ENCODE measurements at places on chromosomes 1 and 21.
A peak's percentile ranks its signal among the peaks of the same experiment; 100 is the strongest.

GRCh38 chr1:184553845-184554244 lies 167.0 kb downstream of the C1orf21 start:
- DNase-seq = no peak

- DNase-seq = peak; percentile 74
Measured at GRCh38 chr1:8858888-8859706, 19.4 kb downstream of the ENO1 start.

DNA sequence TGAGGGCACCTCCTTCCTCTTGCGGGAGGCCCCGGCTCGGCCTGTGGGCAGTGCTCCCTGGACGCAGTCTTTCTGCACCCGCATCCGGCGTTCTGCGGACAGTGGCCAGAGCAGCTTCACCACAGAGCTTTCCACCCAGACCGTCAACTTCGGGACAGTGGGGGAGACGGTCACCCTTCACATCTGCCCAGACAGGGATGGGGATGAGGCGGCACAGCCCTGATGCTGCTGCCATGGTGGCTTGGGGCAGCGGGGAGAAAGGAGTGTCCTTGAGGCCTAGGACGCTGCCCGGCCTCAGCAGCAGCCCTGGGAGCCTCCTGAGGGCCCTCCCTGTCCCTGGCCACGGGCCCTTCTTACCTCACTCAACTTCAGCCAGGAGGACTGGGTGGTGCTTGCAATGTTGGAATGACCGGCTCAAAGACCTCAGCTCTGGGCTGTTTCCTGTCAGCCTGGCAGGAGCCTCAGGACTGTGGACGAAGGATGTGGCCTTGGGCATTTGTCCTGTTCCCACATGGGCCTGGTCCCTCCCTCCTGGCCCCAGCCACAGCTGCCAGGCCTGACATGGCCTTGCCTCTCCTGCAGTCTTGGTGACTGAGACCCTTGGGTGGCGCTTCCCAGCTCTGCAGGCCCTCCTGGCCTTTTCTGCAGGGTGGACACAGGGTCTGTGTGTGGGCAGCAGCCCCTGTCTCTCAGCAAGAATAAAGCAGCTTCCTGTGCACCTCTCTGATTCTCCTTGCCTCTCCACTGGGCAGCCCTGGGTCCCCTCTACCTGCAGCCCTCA lies 45.9 kb downstream of the TRIM11 start:
- no peak for DNase-seq

GRCh38 chr1:64440183-64440826 lies 29.6 kb upstream of the CACHD1 start:
- DNase-seq = no peak

DNA sequence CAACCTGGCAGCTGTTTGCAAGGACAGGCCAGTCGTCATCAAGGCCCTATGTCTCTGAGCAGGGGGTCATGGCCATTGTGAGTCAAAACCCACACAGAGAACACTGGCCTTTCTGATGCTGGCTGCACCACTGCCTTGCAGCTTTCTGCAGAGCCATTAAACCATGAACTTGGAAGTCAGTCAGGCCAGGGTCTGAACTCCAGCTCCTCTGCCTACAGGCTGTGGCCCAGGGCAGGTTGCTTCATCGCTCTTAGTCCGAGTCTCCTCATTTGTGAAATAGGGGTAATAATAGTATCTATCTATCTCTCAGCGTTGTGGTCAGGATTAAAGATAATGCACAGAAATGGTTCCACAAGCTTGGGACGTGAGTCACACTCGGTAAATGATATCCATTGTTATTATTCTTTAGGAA lies 35.8 kb upstream of the HIVEP3 start:
- DNase-seq = peak; percentile 72

GRCh38 chr1:201468844-201469644 lies at the start of gene PHLDA3:
TSS of gene PHLDA3 (minus strand) at chr1:201469188. CDS start at chr1:201468786, 402 bp downstream.
- peak; percentile 61 for DNase-seq

All from SK-MEL-5 (cell line).